ENCODE measurements at places on chromosomes 3 and 15.

DNA sequence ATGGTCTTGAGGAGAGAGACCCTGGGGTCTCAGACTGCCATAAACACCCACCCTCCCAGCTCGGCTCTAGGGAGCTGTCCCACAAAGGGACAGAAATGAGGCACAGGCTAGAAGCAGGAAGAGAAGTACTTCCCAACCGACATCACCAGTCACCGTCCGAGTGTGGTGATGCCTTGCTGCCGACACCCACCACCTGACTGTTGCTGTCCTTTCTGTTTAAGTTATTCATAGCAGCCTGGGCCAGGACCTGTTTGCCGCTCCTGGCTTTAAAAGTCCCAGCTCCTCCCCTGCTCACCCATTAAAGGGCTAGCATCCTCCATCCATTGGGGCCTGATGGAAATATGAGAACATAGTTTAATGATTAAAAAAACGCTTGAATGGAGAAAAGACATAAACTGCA lies 13.2 kb upstream of the SPG11 start:
- DNase-seq: no peak

DNA sequence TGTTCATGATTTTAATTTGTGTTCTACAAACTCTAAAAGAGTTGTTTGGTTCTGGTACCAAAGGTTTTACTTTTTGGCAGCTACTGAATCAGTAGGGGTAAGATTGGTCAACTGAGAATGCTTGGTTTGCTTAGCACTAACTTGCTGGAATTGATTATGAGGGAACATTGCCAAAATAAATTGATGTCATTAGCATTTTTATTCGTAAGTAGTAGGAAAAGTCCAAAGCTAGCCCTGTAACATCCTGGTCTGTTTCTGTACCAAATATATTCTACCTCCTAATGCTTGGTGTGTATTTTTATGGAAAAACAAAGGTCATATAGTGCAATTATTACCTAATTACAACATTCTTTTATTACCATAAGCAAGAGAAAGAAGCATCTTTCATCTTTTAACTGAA lies 35.9 kb upstream of the KPNA4 start:
- no peak for DNase-seq

- DNase-seq: no peak
These were observed 30.6 kb downstream of the INTS14 start for GRCh38 chr15:65580287-65580686.

DNA sequence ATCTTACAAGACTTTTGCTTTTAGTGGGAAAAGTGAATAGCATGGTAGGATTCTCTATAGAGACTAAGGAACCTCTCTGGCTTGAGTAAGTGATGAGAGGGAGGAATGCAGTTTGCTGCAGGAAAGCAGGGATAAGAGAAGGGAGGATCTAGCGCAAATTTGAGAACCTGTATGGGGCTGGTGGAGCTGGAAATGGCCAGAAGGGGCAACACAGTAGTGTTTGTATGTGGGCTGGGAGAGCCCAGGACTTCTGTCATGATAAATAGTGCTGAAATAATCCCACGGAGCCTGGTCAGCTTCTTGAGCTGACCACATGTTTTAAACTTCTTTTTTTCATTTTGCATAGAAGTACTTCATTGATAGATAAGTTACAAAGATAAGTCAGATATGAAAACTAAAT lies 11.2 kb upstream of the SHC4 start:
- DNase-seq: no peak

GRCh38 chr15:69395460-69395859 lies 18.7 kb upstream of the KIF23 start:
- DNase-seq: no peak

GRCh38 chr3:149120051-149120972 lies 9.1 kb upstream of the HPS3 start:
- no peak for DNase-seq

GRCh38 chr15:92425578-92426225 lies 32.0 kb downstream of the ST8SIA2 start:
- DNase-seq: no peak

DNA sequence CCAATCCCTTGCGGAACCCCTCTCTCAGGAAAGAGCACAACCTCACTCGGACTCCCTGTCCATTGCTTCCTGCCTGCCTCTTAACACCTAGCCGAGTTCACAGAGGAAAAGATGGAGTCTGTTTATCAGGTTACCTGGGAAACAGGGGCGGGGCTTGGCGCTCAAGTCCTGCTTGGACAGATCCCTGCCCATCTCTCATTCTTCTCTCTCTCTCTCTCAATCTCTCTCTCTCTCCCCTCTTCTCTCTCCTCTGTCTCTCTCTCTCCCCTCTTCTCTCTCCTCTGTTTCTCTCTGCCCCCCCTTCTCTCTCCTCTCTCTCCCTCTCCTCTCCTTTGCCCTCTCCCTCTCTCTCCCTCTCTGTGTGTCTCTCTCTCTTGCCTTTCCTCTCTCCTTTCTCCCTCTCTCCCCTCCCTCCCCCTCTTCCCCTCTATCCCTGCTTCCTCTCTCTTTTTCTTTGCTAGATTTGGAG lies at the start of gene EFHB:
Gene EFHB, minus strand, starts transcription at position 120 of the 469 bp plus-strand sequence. CDS start 199 bp downstream, outside the sequence.
- DNase-seq: no peak

DNA sequence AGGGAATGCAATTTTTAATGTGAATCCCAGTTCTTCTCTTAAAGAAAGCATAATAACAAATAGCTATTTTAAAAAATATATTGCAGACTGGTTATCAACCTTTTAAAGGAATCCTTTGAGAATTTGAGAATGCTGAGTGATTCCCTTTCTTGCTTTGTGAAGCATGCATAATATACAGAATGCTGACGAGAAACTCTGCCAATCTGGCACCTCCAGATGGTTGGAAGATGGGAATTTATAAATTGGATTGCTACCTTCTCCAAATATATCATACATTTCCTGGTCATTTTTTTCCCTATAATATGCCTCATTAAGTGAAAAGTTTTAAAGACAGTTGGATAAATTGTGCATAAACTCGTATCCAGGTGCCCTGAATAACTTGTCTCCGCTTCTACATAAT lies 333.9 kb upstream of the ARPP21 start:
- DNase-seq: no peak

- no peak for DNase-seq
These were observed 314.9 kb upstream of the NECTIN3 start for GRCh38 chr3:110756705-110757104.

DNA sequence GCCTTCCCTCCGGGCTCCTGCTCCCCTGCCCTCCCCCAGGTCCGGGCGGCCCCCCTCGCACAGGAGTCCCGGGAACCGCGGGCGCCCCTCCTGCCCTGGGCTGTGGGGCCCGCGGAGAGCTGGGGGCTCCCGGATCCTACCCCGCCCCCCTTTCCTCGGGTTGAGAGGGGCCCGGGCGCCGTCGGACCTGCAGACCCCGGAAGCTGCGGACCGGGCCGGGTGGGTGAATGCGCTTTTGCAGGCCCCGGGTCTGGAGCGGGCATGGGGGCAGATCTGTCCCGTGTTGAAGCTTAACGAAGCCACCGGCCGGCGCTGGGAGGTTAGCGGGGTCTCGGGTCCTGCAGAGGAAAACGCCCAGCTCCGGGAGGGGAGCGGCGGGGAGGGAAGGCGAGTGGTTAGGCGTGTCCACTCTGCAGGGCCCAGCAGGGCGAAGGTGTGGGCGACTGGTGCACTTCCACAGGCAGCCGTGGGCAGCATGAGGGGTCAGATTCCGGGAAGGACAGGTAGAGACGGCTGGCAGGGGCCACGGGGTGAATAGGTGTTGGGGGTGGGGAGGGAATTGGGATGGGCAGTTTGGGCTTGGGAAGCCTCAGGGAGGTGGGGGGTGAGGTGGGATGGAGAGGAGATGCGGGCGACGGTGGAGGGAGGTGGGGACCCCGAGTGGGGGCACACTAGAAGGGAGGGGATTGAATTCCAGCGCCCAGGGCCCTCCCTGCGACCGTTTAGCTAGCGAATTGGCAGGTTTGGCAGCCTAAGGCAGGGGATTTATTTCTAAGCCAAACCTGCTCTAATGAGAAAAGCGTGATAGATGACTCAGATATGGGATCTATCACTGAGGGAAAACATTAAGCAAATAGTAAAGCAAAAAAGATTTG lies 635 bp downstream of the CD276 start:
- no peak for DNase-seq

DNA sequence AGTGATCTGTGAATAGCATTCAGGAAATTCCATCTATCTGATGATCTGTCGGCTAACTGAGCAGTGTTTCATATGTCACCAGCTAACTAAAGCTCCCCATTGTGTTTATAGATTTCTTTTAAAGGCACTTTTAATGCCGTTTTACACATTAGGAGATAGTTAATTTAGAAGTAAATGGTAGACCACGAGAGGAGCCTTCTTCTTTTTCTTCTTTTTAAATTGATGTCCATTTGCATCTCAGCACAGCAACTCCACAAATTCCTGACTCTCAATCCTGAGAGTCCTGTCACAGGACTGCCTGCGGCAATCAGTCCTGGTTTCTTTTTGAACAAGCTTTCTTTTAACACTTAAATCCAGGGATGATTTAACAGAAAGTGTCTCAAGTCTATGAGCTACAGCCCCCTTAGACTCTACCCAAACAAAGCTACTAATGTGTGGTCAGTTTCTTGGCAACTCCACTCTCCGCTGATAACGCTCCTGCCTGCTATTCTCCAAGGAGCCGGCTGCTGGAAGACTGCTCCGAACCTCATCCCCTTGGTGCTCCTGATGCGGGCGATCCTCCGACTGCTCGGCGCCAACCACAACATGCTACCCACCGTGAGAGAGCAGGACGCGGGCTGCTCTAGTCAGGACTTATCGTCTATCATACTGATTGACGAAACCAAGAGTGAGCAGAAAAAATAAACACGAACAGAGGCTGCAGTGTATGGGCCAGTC lies 421.4 kb downstream of the MECOM start:
- no peak for DNase-seq

Measured in stimulated activated CD8-positive, alpha-beta memory T cell treated with anti-CD3 and anti-CD28 coated beads, Interleukin-7, amount 100 ng/mL, for 1 hour (primary cell).